ENCODE measurements at places on chromosomes 16 and 17. TPM values are rescaled to one million over a fixed set of nuclear protein-coding genes. Genes with fewer than 3 reads are reported as not detected.
A peak's percentile ranks its signal among the peaks of the same experiment; 100 is the strongest.

DNA sequence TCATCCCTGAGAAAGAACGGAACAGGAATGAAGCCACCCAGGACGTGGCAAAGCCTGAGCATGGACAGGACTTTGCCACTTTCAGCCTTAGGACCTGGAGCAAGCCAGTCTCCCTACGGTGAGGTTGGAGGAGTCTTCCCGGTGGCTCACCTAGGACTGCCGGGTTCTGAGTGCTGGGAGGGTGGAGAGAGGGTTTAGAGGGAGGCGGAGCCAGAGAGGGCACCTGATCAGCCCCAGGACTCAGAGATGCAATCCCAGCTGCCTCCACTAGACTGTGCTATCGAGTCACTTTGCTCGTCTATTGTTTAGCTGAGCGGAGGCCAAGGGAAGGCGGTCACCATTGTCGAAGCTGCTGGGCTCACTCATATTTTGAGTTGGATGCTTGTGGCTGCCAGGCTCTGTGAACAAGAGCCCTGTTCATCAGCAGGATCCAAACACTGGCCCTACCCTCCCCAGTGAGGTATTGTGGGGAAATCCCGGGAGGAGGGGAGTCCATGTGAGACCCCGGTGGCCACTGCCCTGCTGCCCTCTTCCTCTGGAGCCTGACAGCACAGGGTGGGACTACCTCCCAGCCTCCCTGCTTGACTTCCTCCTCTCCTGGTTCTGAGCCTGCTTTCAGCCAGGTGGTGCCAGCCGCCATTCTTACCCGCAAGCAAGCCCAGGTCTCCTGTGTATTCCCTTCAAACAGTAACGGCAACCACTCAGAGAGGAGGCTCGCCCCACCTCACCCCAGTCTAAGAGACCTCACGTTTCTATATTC lies 7.0 kb downstream of the KRT14 start:
- H3K27me3 ChIP-seq: no peaks in the 10 kb centered on the region
- no peaks in the 10 kb centered on the region for H3K4me1 ChIP-seq
- H3K4me3 ChIP-seq: no peak overlapping the region
- peak; percentile 88 for DNase-seq

DNA sequence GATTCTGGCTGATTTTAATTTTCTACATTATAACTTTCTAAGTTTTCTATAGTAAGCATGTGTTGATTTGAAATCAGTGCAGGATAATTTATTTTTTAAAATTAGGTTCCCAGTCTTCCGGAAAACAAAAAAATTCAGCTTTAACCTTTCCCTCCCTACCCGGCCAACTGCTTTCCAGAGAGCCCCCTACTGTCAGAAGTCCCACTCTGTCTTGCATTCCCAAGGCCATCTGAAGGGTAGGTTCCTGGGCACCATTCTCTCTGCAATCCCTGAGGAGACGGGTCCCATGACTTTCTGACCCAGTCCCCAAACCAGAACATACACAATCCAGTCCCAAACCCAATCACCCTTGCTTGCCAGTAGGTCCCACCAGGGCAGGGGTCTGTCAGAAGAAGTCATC lies 200.3 kb downstream of the CYLD start:
- H3K4me3 ChIP-seq: no peak overlapping the region
- no peaks in the 10 kb centered on the region for H3K27me3 ChIP-seq
- no peak overlapping the region for H3K27ac ChIP-seq
- DNase-seq: no peak

DNA sequence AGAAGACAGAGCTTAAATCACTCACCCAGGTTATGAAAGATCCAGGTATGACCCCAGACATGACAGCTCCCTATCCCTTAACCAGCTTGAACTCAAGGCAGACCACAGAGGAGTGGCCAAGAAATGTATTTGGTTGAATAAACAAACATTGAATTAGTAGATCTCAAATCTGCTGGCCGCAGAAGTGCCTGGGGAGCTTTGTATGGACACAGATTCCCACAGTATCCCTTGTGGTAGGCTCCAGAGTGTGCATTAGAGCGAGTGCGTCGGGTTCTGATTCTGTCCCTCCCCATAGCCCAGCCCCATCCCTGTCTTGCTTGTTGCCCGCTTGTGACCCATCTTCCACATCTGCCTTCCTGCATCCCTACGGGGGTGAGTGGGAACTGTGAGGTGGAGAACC lies 118.8 kb upstream of the FOXF1 start:
- no peaks in the 10 kb centered on the region for H3K36me3 ChIP-seq
- no peak overlapping the region for H3K4me3 ChIP-seq
- no peaks in the 10 kb centered on the region for H3K27me3 ChIP-seq
- no peak overlapping the region for H3K27ac ChIP-seq
- no peak for DNase-seq

GRCh38 chr16:13314633-13315032 lies 413.2 kb downstream of the SHISA9 start:
- H3K27ac ChIP-seq: no peak overlapping the region
- DNase-seq: no peak
- H3K27me3 ChIP-seq: no peaks in the 10 kb centered on the region
- H3K4me3 ChIP-seq: no peak overlapping the region

DNA sequence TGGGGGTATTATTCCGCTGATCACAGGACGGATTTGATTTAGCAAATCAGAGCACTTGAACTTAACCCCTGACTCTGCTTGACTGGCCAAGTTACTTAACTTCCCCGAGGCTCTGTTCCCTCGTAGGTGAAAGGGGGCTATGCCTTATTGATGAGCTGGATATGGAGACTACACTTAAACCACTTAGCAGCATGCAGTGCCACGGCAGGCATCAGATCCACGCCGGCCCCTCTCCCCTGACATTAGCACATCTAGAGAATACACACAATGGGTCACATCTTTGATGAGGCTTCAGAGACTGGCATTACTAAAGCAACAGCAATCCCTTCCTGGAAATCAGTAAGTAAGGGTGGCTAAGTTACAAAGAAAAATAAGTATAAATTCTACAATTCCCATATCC lies 71.0 kb downstream of the ABCC12 start:
- DNase-seq: no peak
- no peaks in the 10 kb centered on the region for H3K4me1 ChIP-seq
- H3K4me3 ChIP-seq: no peak overlapping the region
- H3K27ac ChIP-seq: no peak overlapping the region
- no peaks in the 10 kb centered on the region for H3K27me3 ChIP-seq

DNA sequence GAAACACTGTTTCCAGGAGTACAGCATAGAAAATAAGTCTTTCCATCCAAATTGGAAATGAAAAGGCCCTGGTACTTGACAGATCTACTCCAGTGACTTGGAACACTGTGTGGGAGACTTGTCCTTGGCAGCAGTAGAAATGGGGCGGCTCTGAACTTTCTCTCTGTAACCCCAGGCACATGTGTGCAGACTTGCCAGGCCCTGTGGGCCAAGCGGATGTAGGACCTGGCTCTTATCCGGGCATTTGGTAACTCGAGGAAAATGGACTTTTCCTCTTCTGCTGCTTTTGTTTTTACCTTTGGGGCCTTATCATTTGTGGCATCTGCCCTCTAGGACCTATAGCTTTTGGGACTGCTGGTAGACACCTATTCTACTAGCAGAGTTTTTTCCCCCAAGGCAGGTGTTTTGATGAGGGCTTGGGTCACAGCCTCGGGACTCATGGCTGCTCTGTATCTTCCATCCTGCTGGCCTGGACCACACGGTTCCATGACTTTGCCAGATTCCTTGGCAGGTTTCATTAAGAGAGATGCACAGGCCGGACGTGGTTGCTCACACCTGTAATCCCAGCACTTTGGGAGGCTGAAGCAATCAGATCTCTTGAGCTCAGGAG lies 43.5 kb downstream of the SMPD3 start:
- H3K27me3 ChIP-seq: no peaks in the 10 kb centered on the region
- no peak overlapping the region for H3K27ac ChIP-seq
- H3K4me1 ChIP-seq: no peaks in the 10 kb centered on the region

- no peak overlapping the region for H3K4me3 ChIP-seq
- H3K27ac ChIP-seq: no peak overlapping the region
- no peaks in the 10 kb centered on the region for H3K27me3 ChIP-seq
- H3K4me1 ChIP-seq: peaks cover 3% of the 10 kb centered on the region
- H3K36me3 ChIP-seq: no peaks in the 10 kb centered on the region
These were observed 44.8 kb upstream of the PMFBP1 start for GRCh38 chr16:72216767-72217166.

DNA sequence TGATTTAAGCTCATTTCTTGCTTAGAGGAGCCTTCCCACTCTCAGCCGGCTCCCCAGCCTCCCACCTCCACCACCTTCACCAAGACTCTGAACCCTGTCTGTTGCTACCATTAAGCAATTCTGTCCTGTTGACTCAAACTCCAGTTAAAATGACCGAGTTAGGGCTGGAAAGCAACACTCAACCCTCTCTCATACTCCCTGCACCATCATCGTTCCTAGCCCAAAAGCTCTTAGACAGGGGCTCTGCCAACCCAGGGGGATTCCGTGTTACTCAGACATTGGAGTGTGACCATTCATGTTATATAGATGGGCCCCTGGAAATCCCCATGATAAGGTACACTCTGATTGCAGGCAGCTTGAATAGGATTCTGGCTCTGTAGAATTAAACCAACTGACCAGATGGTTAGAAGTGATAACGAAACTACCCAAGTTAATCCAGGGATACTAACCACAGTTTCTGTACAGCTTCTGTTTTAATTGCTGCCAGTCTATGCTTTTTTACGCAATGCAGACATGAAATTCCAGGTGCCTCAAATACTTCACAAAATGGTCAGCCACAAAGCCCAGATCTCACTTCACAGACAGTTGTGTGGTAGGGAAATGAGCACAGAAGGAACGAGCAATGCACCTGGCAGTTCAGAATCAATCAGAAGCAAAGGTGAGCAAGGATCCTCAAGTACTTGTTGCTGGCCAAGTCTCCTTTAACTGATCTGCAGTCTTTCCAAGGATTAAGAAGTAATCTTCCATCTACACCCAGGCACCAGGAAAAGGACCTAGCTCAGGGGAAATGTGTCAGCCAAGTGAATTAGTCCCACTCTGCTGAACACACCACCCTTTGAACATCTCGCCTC lies 2.1 kb downstream of the SSTR2 start:
- no peak for DNase-seq
- H3K27me3 ChIP-seq: peaks cover 2% of the 10 kb centered on the region
- no peak overlapping the region for H3K4me3 ChIP-seq
- H3K36me3 ChIP-seq: no peaks in the 10 kb centered on the region

Gene OSBPL7
- total RNA-seq: 20.2 TPM

Gene PCYT2
- total RNA-seq: 17.3 TPM

Data from pancreas (tissue), 10 donors.